Upper lobe of left lung (tissue), 6 donors: ENCODE measurements at places on chromosomes 16 and 17.
A peak's percentile ranks its signal among the peaks of the same experiment; 100 is the strongest.

DNA sequence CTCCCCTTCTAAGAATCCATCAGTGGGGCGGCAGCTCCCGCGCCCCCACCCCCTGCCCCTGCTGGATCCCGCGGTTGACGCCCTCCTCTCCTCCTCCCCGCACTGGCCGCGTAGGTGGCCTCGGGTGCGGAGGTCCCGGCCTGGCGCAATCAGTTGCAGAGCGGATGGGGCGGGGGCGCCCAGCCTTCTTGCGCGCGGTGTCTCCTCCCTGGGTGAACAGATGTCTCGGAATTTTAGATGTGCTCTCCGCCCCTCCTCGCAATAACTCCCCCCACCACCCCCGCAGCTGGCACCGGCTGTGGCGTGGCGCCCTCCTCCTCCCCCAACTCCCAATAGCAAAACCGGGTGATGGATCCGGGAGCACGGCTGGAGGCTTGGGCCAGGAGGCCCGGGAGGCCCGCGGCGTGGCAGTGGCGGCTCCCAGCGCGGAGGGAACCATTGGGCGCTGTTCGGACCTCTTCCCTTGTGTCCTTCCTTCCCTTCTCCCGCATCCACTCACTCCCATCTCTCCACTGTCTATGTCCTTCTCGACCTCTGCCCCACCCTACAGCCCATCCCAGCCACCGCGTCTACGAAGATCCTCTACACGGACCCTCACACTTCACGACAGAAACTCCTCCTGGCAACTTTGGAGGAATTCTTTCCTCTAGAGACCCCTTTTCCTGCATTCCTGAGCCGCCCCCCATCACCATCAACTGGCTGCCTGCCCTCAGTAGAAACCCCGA, 11.0 kb downstream of the NEUROD2 start:
- H3K4me1 ChIP-seq = peaks cover 10% of the 10 kb centered on the region
- H3K27ac ChIP-seq = no peak overlapping the region
- H3K27me3 ChIP-seq = peaks cover 64% of the 10 kb centered on the region
- DNase-seq = peak; percentile 71

DNA sequence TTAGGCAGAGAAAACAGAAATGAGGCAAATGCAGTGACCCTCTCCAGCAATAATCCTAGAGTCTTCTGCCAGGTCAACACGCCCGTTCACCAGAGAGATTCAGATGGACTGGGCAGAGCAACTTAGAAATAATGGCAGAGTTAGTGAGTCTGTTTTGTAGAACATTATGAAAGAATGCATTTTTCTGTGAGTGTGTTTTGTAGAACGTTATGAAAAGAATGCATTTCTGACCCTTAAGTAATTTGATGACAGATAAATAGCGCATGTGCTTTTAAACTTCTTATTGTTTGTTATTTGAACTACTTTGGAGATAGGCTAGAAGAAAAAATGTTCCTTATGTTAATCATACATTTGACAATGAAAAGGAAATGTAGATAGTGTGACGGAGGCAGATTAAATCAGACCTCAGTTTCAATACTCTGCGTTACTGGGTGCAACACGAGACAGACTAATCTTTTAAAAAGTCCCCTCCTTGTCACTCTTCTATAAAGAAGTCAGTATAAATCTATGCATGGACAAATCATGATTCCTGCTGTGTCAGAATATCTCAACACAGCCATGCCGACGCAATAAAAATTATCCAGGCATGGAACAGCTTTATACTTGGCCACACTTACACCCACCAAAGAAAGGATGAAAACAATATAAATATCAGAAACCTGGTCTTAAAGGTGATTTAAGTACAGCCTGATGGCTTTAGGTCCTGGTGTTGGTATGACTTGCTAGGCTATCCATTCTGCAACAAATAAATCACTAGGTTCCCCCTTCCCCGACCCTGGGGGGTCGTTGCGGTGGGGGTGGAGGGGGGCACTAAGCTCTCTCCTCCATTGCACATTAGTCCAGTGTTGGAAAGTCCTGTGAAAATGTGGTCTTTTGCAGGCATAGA, 47.8 kb downstream of the MARCHF10 start:
- no peak overlapping the region for H3K4me3 ChIP-seq
- H3K4me1 ChIP-seq = no peaks in the 10 kb centered on the region
- no peaks in the 10 kb centered on the region for H3K27me3 ChIP-seq
- no peaks in the 10 kb centered on the region for H3K36me3 ChIP-seq
- no peak for DNase-seq

GRCh38 chr16:89538286-89538685, 22.2 kb upstream of the RPL13 start:
- no peaks in the 10 kb centered on the region for H3K27me3 ChIP-seq
- peaks cover 19% of the 10 kb centered on the region for H3K4me1 ChIP-seq
- H3K36me3 ChIP-seq = peaks cover 76% of the 10 kb centered on the region
- no peak overlapping the region for H3K4me3 ChIP-seq
- DNase-seq = no peak

- no peaks in the 10 kb centered on the region for H3K4me1 ChIP-seq
- no peak within 1 kb of the TSS for H3K4me3 ChIP-seq
- peaks cover 57% of the 10 kb centered on the region for H3K36me3 ChIP-seq
- no peak within 1 kb of the TSS for H3K27ac ChIP-seq
- DNase-seq = no peak
- no peaks in the 10 kb centered on the region for H3K27me3 ChIP-seq
Measured at GRCh38 chr17:28613931-28614381, at the start of gene RSKR. RSKR (minus strand) TSS chr17:28614185; CDS start chr17:28614161, 24 bp downstream.

DNA sequence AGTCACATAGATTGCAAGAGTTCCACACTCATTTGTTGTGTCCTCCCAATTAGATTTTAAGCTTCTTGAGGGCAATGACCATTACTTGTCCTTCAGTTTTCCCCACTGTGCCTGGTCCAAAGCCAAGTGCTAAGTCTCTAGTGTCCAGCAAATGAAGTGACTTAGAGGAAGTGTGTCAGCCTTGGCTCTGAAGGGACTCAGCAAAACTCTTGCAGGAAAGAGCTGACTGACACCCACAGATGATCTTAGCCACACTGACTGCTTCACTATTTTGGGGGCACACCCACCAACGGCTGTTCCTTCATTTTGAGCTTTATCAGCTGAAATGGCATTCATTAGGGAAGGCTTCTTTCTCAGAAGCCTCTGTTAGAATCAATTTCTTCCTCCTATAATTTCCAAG, 358.1 kb downstream of the UTP18 start:
- no peaks in the 10 kb centered on the region for H3K27me3 ChIP-seq
- no peak overlapping the region for H3K27ac ChIP-seq
- H3K36me3 ChIP-seq = no peaks in the 10 kb centered on the region
- DNase-seq = no peak

- DNase-seq = no peak
- no peaks in the 10 kb centered on the region for H3K4me1 ChIP-seq
- no peak overlapping the region for H3K4me3 ChIP-seq
- H3K36me3 ChIP-seq = peaks cover 2% of the 10 kb centered on the region
Measured at GRCh38 chr17:55322453-55322985, 57.8 kb downstream of the HLF start.

GRCh38 chr16:17275076-17276009, 195.4 kb downstream of the XYLT1 start:
- no peak overlapping the region for H3K4me3 ChIP-seq
- H3K4me1 ChIP-seq = no peaks in the 10 kb centered on the region
- no peak for DNase-seq
- H3K36me3 ChIP-seq = no peaks in the 10 kb centered on the region
- no peak overlapping the region for H3K27ac ChIP-seq

GRCh38 chr16:8850279-8850885, 18.4 kb downstream of the CARHSP1 start:
- H3K27ac ChIP-seq = peak overlapping the region; percentile 62
- H3K36me3 ChIP-seq = no peaks in the 10 kb centered on the region
- H3K27me3 ChIP-seq = no peaks in the 10 kb centered on the region
- H3K4me1 ChIP-seq = peaks cover 25% of the 10 kb centered on the region
- no peak overlapping the region for H3K4me3 ChIP-seq
- peak; percentile 61 for DNase-seq

DNA sequence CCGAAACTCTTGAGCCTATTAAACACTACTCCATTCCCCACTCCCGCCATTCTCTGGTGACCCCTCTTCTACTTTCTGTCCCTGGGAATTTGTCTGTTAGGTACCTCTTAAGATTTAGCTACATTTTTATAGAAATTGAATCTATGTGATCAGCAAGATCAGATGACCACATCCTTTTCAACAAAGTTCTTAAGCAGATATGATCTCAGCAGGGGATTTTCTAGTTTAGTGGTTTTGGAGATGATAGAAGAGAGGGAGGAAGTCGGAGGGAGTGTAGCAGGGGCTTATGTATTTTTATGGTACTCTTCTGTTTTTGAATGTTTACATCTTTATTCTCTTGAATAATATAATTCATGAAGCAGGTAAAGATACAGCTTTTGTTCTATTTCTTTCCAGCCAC, 40.8 kb downstream of the RPA1 start:
- no peaks in the 10 kb centered on the region for H3K27me3 ChIP-seq
- no peak overlapping the region for H3K4me3 ChIP-seq
- no peaks in the 10 kb centered on the region for H3K4me1 ChIP-seq
- DNase-seq = no peak
- peaks cover 44% of the 10 kb centered on the region for H3K36me3 ChIP-seq

GRCh38 chr17:18921912-18922451, 30.0 kb upstream of the SLC5A10 start:
- H3K36me3 ChIP-seq = peaks cover 8% of the 10 kb centered on the region
- no peak overlapping the region for H3K4me3 ChIP-seq
- no peak overlapping the region for H3K27ac ChIP-seq

DNA sequence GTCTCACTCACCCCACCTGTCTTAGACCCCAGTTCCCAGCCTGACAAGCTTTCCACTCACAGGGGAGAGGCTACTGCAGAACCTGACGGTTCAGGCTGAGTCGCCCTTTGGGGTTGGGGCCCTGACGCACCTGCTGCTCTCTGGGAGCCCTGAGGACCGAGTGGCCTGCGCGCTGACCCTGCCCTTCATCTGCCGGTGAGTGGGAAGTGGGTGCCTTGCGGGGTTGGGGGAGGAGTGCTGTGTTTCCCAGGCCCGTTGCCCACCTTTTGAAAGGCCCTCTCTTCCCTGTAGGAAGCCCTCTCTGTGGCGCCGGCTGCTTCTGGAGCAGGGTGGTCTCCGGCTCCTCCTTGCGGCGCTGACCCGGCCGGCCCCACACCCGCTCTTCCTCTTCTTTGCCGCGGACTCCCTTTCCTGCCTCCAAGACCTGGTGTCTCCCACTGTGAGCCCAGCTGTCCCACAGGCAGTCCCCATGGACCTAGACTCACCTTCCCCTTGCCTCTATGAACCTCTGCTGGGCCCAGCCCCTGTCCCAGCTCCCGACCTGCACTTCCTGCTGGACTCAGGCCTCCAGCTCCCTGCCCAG, 6.1 kb upstream of the TGFB1I1 start:
- no peak overlapping the region for H3K4me3 ChIP-seq
- H3K4me1 ChIP-seq = peaks cover 1% of the 10 kb centered on the region
- no peak for DNase-seq
- peaks cover 29% of the 10 kb centered on the region for H3K36me3 ChIP-seq
- no peaks in the 10 kb centered on the region for H3K27me3 ChIP-seq

DNA sequence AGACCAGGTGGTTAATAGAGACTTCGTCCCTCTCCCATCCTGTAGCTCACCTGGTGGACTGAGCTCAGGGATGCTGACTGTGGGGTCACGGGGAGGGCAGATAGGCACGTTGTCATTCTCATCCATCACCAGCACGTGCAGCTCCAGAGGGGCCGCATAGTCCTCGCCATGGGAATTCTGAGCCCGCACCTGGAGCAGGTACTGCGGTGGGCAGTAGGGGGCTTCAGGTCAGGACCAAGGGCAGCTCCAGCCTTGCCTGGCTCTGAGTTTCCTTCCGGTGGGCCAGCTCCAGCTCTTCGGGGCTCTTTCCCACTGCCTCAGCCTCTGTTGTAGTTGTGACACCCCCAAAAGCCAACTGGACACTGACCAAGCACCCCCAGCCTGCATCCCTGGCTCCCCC, 5.6 kb downstream of the CDH16 start:
- no peaks in the 10 kb centered on the region for H3K36me3 ChIP-seq
- H3K27me3 ChIP-seq = no peaks in the 10 kb centered on the region
- no peak overlapping the region for H3K27ac ChIP-seq
- no peak for DNase-seq
- no peak overlapping the region for H3K4me3 ChIP-seq

GRCh38 chr17:51706093-51706492, 445.7 kb downstream of the UTP18 start:
- no peak overlapping the region for H3K4me3 ChIP-seq
- no peak overlapping the region for H3K27ac ChIP-seq
- no peaks in the 10 kb centered on the region for H3K4me1 ChIP-seq
- no peaks in the 10 kb centered on the region for H3K36me3 ChIP-seq

DNA sequence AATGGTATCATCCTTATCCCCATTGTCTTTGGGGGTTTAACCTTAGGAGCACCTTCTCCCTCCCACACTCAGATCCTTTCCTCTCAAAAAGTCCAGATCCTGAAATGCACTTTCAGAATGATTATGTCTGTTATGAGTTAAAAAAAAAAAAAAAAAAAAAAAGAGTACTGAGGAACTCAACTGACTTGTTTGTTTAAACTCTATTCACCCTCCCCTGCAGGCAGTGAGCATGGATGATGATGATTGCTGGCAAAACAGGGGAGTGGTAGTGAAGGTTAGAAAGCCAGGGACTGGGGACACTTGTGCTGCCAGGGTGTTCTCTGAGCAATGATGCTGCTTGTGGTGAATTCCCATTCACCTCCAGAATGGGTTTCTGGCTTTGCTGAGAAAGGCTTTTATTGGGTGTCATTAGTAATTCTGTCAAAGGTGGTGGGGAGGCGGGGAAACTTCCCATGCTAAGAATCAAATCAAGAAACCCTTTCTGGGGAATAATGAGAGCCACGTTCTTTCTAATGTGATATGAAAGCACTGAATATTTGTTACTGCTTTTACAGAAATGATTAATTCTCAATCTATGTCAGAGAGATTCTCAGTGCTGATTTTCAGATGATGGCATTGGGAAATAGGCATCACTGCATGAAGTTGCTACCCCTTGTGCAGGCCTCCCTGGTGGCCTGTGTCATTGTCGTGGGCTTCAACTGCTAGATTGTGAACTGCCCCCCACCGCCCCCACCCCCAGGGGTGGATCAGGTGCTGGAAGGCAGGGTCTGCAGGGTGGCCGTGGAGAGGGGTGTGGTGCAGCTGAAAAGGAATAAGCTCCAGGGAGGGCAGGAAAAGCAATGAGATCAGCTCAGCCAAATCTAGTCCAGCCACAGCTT, 14.1 kb downstream of the CCL4 start:
- DNase-seq = no peak
- H3K27ac ChIP-seq = no peak overlapping the region
- no peak overlapping the region for H3K4me3 ChIP-seq

GRCh38 chr16:6018848-6019489, 921.4 kb upstream of the EEF2KMT start:
- no peaks in the 10 kb centered on the region for H3K36me3 ChIP-seq
- H3K4me3 ChIP-seq = no peak overlapping the region
- no peak for DNase-seq
- no peak overlapping the region for H3K27ac ChIP-seq
- H3K4me1 ChIP-seq = peaks cover 10% of the 10 kb centered on the region

- no peaks in the 10 kb centered on the region for H3K36me3 ChIP-seq
- no peak for DNase-seq
- no peaks in the 10 kb centered on the region for H3K4me1 ChIP-seq
- H3K27me3 ChIP-seq = no peaks in the 10 kb centered on the region
- H3K27ac ChIP-seq = no peak overlapping the region
- no peak overlapping the region for H3K4me3 ChIP-seq
Measured at GRCh38 chr16:12386192-12386591, 409.7 kb downstream of the SNX29 start.

- peak; percentile 93 for DNase-seq
- peak overlapping the region; percentile 99 for H3K4me3 ChIP-seq
- H3K27ac ChIP-seq = peak overlapping the region; percentile 99
- H3K27me3 ChIP-seq = peaks cover 8% of the 10 kb centered on the region
- peaks cover 24% of the 10 kb centered on the region for H3K36me3 ChIP-seq
- peaks cover 44% of the 10 kb centered on the region for H3K4me1 ChIP-seq
Measured at GRCh38 chr16:89720551-89720812, 216 bp downstream of the VPS9D1 start.

- no peaks in the 10 kb centered on the region for H3K27me3 ChIP-seq
- no peak for DNase-seq
- no peak overlapping the region for H3K4me3 ChIP-seq
- no peaks in the 10 kb centered on the region for H3K4me1 ChIP-seq
- no peak overlapping the region for H3K27ac ChIP-seq
- H3K36me3 ChIP-seq = no peaks in the 10 kb centered on the region
Measured at GRCh38 chr17:74603746-74604145, 11.7 kb upstream of the CD300LD start.
